ENCODE measurements at places on chromosomes 5 and 9.

DNA sequence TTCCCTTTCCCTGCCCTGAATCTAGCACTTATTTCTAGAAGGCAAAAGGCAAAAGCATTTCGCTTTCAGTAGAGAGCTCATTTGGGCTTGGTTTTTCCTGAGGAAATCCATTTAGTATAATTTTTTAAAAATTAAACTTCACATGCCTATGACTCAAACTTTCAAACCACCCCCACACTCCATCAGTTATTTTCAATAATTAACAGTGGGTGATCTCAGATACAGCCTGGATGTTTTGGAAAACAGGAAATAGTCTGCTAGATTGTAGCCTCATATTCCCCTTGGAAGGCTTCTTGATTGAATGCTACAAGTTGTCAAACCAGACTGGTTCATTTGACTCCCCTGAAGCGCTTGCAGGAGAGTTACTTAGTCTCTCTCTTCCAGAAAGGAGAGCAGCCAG is 40.6 kb downstream of the SEMA5A start:
- DNase-seq, result peak; percentile 43

GRCh38 chr9:78590068-78590467 is 293.1 kb downstream of the PSAT1 start:
- DNase-seq, result no peak

GRCh38 chr5:89359046-89359445 is 476.1 kb upstream of the MEF2C start:
- DNase-seq, result no peak

DNA sequence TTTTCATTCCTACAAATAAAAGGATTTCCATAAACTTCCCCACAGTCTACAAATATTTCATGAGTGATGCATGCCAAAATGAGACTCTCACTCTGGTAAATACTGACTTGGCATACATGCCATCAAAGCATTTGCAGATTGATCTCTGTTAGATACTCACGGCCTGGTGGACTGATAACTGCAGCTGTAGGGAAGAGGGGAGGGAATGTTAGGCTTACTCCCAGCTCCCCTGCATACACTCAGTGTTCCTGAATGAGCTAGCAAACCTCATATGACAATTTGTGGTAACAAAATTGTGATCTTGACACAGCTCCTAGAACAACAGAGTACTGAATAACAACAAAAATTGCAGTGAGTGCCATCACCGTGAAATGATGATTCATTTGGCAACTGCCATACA is 435.3 kb downstream of the NR2F1-AS1 start:
- no peak for DNase-seq

DNA sequence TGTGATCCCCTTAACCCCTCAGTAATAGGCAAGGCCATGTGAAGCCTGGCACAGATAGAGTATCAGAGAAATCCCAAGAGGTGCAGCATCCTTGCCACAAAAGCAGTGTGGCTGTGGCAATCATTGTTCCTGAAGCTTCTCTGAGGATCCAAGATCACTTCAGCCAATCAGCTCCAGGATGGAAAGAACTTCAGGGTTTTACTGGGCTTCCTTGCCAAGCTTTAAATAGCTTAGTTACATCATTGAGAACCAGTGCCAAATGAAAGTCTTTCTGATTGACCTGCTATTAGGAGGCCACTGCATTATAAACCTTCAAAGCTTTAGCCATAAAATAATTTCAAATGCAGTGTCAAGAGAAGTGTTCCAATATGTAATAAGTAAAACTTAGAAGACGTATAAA is 430.6 kb downstream of the PIK3R1 start:
- DNase-seq, result no peak

All from kidney tubule cell (primary cell).